ENCODE measurements at places on chromosomes 7 and 10. TPM values are rescaled to one million over a fixed set of nuclear protein-coding genes. Genes with fewer than 3 reads are reported as not detected.

The HGF gene
- total RNA-seq = 19.5 TPM

The EMX2 gene
- 0.08 TPM for total RNA-seq

The COL26A1 gene
- not detected for total RNA-seq

The MYL7 gene
- 0.82 TPM for total RNA-seq

The ANKRD1 gene
- 1.5 TPM for total RNA-seq

The WEE2 gene
- not detected for total RNA-seq

The PNLIPRP1 gene
- not detected for total RNA-seq

The OIT3 gene
- 0.08 TPM for total RNA-seq

The ACSM6 gene
- total RNA-seq = not detected

The NSMCE4A gene
- 4.6 TPM for total RNA-seq

The CFTR gene
- not detected for total RNA-seq

The SLC26A4 gene
- total RNA-seq = 0.68 TPM

The GPR15LG gene
- total RNA-seq = not detected

The SYCE1 gene
- total RNA-seq = not detected

The TAS2R4 gene
- 0.70 TPM for total RNA-seq

The CYP3A7 gene
- total RNA-seq = not detected

The FOXP2 gene
- total RNA-seq = 0.08 TPM

The CAMK2G gene
- total RNA-seq = 22.4 TPM

The OR2A1 gene
- 0.08 TPM for total RNA-seq

The TMEM236 gene
- total RNA-seq = not detected

The ANKRD61 gene
- total RNA-seq = 0.35 TPM

The PTPRN2 gene
- total RNA-seq = 3.0 TPM

The RADIL gene
- 0.38 TPM for total RNA-seq

The EBLN1 gene
- total RNA-seq = not detected
